ENCODE measurements at places on chromosomes 5 and 9.

GRCh38 chr5:162684145-162684544 is 616.6 kb downstream of the GABRG2 start:
- no peak for DNase-seq

DNA sequence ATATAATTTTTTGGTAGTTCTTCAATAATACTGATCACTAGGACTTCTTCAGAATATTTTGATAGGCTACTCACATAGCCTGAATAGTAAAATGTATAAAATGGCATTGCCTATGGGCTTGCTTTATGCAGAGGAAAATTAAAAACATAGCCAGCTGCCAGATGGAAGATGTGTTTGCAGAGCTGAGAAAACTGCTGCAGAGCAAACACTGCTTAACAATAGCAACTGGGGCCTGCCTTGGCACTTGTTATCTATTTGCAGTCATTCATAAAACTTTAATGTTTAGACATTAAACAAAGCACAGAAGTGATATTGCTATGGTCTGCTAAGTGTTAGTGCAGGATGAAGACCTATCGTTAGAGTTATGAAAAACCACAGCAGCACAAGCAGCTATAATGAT is 151.5 kb upstream of the SMC2 start:
- DNase-seq = no peak

GRCh38 chr5:74938250-74938933 is 72.2 kb upstream of the FAM169A start:
- no peak for DNase-seq

GRCh38 chr9:111603041-111603440 is 3.6 kb upstream of the PTGR1 start:
- DNase-seq = no peak

GRCh38 chr9:116895961-116896360 is 208.9 kb downstream of the TRIM32 start:
- no peak for DNase-seq

GRCh38 chr5:140345919-140346347 is 470 bp downstream of the HBEGF start:
- DNase-seq = no peak

GRCh38 chr9:125626187-125626586 is 80.8 kb downstream of the MAPKAP1 start:
- no peak for DNase-seq

GRCh38 chr9:131310833-131311554 is 21.5 kb downstream of the PLPP7 start:
- DNase-seq = no peak

DNA sequence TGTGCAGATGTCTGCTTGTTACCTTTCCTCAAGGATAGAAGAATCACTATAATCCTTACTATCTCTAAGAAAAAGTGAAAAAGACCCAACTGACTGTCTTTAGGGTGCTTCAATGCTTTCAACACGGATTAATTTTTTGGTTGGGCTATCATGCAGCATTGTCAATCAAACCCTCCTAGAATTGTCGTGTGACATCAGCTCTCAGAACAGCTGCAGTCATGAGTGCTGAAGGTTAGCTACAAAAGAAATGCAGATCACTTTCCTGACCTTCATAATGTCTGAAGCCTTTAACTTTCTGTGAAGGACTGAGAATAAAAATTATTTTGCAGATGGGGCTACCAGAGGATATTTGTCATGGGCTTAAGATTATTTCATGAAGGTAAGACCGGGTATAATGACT is 107.9 kb upstream of the EFNA5 start:
- no peak for DNase-seq

DNA sequence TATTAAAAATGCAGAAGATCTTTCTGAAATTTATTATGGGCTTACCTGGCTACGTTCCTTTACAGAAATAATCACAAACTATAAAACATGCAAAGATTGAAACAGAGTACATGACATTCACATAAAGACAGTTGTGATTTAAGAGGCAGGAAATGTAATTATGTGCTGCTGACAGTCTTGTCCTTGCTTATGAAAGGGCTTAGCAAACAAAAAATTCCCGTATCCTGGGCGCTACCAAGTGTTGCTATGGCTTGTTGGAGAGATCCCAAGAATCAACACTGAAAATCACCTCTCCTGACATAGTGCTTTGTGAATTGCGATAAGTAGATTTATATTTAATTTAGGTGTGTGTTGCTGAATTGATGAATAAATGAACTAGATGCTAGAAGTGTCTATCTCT is 352.5 kb upstream of the C9orf72 start:
- DNase-seq = no peak

- no peak for DNase-seq
Observed at GRCh38 chr5:108925073-108925472, 177.4 kb downstream of the FER start.

DNA sequence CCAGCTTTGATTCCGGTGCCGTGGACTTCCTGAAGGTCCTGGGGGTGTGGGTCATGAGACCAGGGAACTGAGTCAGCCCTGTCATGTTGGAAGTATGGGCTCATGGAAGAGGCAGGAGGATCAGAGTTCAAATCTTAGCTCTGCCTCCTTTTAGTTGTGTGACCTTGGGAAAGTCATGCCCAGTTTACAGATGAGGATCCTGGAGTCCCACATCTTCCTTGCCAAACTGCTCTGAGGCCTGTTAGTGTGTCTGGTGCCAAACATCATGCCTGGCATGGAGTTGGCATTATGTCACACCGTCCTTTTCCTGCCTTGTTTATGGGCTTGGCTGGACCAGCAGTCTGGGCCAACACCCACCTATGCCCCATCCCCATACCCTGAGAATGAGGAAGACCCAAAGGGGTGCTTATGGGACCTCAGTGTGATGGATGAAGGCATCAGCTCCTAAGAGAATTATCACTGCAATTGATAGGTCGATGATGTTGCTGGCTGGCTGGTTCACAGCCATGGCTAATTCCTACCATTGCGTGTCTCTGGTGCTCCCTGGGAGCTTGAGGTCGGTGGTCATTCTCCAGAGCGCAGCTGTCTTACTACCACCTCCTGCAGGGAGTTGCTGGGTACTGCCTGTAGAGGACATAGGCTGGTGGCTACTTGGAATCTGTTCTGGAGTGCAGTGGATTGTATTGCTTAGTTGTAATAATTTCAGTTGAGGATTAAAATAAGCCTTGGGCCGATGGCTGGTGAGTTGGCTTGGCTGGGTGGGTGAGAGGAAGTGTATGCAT is 140.5 kb upstream of the PITX1 start:
- DNase-seq = no peak

Measured in fibroblast of the conjunctiva (primary cell).